ENCODE measurements at places on chromosomes 16 and 17. TPM values are rescaled to one million over a fixed set of nuclear protein-coding genes. Genes with fewer than 3 reads are reported as not detected.

The ABCC11 gene
- total RNA-seq: 0.06 TPM

The FOXL1 gene
- 1.0 TPM for total RNA-seq

The CD19 gene
- not detected for total RNA-seq

The C1QL1 gene
- 25.7 TPM for total RNA-seq

The SLC12A3 gene
- not detected for total RNA-seq
